ENCODE measurements at places on chromosomes 6 and 20.
A peak's percentile ranks its signal among the peaks of the same experiment; 100 is the strongest.

DNA sequence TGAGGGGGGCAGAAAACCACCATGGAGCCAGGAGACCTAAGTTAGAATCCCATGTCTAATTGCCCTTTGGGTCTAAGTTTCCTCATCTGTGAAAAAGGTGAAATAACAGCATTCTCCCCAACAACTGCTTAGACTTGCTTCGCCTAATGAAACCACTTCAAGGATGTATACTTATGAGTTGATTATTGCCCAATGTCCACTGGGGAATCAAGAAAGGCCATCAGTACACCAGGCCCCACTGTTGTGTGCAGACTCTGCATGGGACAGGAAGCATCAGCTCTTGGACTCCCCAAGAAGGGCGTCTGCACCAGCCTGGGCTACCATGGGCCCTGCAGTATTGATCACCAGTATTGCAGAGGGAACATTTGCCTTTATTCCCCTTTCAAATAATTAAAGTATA, 189.6 kb downstream of the MAFB start:
- DNase-seq = no peak

GRCh38 chr20:17014756-17015366, 212.0 kb upstream of the PCSK2 start:
- no peak for DNase-seq

DNA sequence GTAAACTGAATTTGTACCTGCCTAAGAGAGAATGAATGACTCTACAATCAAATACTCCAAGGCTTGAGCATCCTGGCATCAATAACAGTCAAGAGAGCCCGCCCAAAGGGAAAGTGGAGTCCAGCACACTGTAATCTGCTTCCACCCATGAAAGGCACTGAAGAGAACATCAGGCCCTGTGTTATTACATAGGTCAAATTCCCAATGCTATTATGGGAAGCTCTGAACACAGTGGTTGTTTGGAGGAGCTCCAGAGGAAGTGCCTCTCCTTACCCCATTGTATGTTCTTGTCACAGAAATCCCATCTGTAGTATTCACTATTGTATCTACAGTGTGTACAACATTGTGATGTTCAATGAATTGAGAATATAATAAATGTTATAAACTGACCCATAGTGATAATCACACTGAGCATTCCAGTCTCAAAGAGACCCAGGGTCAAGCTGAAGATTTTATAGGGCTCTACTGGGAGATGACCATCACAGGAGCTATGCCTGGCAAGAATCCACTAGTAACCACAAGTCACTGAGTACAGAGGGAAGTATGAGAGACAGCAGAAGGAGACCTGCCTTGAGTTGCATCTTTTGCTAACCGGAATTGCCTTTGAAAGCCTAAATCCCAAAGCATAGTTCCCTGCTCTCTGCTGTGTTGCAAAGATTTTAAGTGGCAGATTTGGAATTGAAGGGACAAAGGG, 446.7 kb downstream of the GJA1 start:
- no peak for DNase-seq

- no peak for DNase-seq
These were observed 261.7 kb upstream of the NOX3 start for GRCh38 chr6:155717374-155717773.

- no peak for DNase-seq
These were observed 9.6 kb upstream of the IL17A start for GRCh38 chr6:52176550-52176949.

DNA sequence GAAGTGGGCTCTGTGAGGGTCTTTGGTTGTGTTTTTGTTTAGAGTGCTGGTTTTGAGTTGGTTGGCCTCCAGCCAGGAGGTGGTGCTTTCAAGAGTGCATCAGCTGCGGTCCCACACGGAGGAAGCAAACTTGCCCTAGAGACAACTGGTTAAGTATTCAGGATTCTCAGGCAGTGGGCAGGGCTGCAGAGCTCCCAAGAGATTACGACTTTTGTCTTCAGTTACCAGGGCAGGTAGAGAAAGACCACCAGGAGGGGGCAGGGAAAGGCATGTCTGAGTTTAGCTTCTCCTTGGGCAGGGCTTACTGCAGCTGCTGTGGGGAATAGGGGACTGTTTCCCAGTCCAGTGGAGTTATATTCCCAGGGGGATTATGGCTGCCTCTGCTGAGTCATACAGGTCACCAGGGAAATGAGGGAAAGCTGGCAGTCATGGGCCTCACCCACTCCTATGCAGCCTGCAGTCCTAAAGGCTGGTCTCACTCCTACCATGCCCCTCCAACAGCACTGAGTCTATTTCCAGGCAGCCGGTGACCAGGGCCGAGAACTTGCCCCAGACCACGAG, 64.3 kb downstream of the TTI1 start:
- DNase-seq = peak; percentile 45

GRCh38 chr6:29968905-29969304, 26.6 kb downstream of the HLA-A start:
- no peak for DNase-seq

- peak; percentile 43 for DNase-seq
These were observed 984 bp downstream of the TNFRSF21 start for GRCh38 chr6:47308552-47309290.

DNA sequence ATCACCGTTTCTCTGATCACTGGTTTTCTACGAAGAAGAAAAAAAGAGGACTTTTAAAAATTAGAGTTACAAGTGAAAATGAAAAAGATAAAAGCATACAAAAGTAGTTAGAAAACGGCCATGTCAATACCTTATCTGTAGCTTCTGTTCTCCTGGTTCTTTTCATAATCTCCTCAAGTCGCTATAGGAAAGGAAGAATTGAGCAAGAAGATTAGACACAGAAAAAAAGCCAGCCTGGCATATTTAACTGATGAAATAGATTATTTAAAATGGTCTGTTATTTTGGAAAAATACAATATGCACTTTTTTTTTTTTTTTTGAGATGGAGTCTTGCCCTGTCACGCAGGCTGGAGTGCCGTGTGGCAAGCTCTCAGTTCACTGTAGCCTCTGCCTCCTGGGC, 70.2 kb upstream of the BCLAF1 start:
- DNase-seq = no peak

GRCh38 chr6:40413239-40413638, 173.9 kb downstream of the LRFN2 start:
- DNase-seq = no peak

- DNase-seq = no peak
These were observed 37.0 kb upstream of the PRL start for GRCh38 chr6:22333802-22334201.

DNA sequence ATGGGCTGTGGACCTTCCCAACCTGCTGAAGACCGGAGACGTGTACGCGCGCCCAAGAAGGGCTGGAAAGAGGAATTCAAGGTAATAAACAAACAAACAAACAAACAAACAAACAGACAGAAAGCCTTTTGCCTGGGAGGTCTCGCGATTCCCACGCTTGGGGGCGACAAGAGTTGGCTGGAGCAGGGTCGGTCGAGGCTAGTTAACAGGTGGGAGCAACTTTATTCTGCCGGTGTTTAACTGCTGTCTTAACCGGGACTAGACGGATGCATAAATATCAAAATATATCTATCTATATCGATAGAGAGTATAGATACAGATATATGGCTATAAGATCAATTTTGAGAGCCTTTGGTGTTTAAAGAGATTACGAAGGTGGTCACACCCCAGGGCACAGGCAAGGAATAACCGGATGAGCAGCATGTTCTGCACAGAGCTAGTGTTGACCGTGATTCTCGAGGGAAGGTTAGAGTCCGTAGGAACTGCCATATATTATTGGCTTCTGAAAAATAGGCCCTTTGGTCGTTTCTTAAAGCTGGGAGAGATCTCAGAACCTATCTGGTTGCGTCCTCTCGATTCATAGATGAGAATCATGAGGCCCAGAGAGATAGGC, 514 bp downstream of the STMND1 start:
- DNase-seq = no peak

- no peak for DNase-seq
These were observed 9.0 kb downstream of the MOCS3 start for GRCh38 chr20:50967586-50967985.

DNA sequence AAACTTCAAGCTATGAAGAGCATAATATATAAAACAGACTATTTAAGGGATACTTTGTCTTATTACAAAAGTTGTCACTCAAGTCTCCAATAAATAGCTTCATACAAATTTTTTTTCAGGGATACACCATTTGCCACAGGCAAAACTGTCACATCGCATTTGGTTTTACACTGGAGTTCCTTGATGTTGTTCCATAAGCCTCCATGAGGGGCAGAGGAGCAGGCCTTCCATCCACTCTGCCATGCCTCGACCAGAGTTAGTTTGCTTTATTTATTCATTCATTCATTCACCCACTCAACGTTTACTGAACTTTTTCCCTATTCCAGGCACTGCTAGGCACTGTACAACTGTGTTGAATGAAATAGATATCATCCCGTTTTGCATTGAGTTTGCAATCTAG, 246.6 kb downstream of the PHF3 start:
- DNase-seq = peak; percentile 43

DNA sequence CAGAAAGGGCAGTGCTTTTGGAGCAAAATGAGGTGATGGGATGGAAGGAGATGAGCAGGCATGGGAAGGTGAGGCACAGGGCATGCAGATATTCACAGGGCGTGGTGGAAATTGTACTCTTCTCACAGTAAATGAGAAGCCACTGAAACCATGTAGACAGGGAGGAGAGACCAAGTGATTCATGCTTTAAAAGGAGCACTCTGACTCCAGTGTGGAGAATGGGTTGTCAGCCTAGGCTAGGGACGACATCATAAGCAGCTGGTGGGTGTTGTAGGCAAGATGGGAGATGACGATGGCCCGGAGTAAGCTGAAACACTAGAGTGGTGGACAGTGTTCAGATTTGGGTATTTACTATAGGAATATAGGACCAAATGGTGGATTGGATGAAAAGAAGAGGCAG, 18.4 kb downstream of the PDE7B start:
- DNase-seq = no peak

GRCh38 chr6:89360415-89360999, 8.0 kb upstream of the UBE2J1 start:
- DNase-seq = no peak

DNA sequence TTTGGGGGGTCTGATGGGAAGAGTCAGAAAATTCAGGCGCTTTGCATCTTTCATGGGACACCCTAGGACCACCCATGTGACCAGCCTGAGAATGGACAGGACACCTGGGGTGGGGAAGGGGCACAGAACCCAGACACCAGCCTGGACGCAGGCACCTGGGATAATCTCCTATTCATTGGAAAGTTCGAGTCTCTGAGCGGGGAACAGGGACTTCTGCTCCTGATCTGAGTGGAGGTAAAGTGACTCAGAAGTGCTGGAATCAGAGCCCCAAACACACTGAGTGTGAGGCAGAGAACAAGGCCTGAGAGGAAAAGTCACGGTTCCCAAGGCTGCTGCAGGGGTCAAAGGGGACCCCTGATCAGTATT, 1.4 kb downstream of the HLA-B start:
- no peak for DNase-seq

- no peak for DNase-seq
These were observed 86.1 kb downstream of the SLX4IP start for GRCh38 chr20:10521068-10521831.

GRCh38 chr6:34338811-34339210, 53.7 kb downstream of the NUDT3 start:
- DNase-seq = no peak

DNA sequence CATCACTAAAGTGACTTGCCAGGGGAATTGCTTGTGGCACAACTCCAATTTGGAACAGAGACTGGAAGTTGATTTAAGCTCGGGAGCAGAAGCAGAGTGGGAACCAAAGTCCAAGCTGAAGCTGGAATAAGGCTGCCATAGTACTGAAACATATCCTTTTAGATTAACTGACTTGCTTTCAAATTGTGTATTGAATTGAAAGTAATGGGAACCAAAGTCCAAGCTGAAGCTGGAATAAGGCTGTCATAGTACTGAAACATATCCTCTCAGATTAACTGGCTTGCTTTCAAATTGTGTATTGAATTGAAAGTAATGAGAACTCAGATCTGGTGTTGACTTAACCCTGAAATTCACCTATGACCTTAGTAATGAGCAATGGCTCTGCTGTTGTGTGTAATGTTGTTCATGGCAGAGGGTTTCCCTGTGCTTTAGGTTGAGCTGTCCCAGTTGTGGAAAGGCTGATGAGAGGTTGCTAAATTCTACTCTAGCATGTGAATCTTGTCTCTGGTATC, 40.2 kb downstream of the CENPW start:
- DNase-seq = no peak

GRCh38 chr6:141963543-141964295, 169.0 kb upstream of the GJE1 start:
- DNase-seq = no peak

GRCh38 chr6:21264288-21265033, 329.1 kb upstream of the SOX4 start:
- DNase-seq = no peak

DNA sequence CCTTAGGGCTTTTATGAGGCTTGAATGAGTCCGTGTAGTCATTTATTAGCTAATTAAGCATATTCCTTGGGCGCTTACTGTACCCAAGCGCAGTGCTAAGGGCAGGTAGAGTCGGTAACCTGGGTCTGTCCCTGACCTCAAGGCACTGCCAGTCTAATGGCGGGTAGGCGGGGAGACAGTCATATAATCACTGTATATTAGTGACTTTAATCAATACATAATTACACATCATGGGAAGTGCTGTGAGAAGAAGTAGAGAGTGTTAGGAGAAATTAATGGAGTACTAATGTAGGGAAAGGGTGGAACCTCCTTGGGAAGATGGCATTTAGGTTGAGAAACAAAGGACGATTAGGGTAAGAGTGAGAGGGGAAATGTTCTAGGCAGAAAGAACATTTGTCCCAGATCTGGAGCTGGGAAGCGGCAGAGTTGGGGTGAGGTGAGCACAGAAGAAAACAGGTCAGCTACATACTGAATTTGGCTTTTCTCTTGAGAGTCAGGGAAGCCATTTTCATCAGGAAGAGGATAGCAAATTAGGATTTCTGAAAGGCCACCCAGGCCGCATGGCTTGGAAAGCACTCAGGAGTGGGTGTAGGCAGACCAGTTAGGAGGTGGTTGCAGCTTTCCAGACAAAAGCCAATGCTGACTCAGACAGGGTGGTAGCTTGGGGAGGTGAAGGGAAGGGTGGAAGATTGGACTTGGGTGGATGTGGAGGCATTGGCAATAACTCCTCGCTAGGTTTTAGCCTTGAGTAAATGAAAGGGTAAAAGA, 954 bp upstream of the BLCAP start:
- no peak for DNase-seq

DNA sequence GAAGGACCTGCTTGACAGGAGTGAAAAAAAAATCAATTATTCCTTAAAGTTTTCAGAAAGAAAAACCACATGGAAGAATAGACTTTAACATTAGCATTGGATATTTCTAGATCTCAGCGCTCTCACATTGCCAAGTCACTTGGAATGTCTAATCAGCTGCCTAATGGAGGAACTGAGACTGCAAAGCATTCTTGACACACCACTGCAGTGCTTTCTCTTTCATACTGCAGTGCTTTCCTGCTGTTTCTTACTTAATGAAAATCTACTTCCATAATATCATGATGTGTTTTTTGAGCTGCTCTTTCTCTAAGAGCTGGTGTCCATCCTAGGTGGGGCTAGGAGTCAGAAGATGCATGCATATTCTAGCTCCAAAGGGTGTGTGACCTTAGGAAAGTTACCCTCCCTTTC, 20.4 kb upstream of the MCM3 start:
- DNase-seq = no peak

GRCh38 chr20:19682249-19682648, 75.8 kb upstream of the RIN2 start:
- no peak for DNase-seq
